ENCODE measurements at places on chromosomes 12 and 14.

DNA sequence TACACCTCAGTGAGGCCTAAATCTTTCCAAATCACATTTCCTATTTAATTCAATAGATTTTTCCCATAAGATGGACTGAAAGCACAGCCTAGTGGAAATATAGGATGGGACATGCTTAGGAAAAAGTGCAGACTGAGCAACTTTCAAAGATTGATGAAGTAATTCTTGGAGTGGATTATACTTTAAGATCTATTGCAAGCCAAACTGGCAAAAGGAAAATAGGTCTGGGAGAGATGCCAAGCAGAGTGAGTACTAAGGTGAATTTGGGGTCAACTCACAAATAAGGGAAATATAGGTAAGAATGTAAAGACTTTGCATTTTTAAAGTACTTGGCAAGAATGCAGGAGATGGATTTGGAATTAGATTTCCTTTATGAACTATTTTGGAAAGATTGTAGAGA is 170.2 kb upstream of the FOXG1 start:
- peak; percentile 63 for DNase-seq

DNA sequence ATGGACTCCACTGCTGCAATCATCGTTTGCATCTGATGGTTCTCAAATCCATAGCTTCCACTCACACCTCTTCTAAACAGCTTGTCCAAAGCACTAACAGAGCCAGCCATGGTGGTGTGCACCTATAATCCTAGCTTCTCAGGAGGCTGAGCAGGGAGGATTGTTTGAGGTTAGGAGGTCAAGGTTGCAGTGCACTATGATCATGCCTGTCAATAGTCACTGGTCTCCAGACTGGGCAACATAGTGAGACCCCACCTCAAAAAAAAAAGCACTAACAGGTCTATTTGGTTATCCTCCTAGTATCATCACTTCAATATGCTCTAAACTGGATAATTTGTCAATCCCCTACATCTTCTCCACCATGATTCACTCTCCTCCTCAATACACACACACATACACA is 63.2 kb downstream of the TTC9 start:
- DNase-seq = no peak

DNA sequence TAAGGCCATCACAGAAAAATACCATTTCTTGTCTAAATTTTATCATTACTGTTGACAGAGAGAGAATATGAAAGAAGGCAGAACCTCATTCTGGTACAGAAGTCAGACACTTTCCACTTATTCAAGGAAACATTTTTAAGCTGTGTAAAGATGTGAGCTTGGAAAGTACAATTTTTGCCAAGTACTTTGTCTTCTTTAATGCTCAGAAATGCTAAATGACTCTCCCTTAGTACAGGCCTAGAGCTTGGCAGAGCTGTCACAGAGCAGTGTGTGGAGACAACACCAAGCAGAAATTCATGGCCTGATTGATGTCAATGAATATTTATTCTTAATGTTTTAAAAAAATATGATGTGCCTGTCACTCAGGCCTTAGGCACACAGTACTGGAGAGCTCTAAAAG is 20.7 kb downstream of the NT5DC3 start:
- DNase-seq = no peak

DNA sequence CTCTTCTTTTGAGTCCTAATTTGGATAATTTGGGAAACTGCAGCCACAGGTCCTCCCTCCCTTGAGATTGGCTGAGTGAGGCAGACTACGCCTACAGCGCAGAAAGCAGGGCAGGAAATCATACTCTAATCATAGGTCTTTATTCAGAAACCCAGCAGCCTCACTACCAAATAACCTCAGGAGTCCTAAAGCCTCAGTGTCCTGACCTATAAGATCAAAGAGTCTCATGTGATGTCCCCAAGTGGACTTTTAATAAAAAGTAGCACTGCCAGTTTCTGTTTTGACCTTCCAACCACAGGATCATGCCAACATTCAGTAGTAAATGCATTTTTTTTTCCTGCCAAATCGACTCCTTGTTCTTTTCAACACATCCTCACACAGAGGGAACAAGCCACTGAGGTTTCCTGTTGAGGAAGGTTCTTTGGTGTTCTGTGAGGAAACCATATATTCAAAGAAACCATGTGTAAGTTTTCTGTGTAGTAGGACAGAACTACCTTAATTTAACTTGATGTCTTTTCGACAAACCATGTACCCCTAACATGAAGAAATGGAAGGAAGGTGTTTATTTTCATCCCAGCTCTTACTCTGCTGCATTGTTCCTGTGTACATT is 72.2 kb downstream of the VCPKMT start:
- no peak for DNase-seq

- DNase-seq = no peak
Measured at GRCh38 chr14:100120522-100121269, 38.7 kb downstream of the DEGS2 start.

- DNase-seq = no peak
Measured at GRCh38 chr14:77212943-77213678, 31.5 kb downstream of the TMEM63C start.

- peak; percentile 63 for DNase-seq
Measured at GRCh38 chr12:71045781-71046180, 112.0 kb downstream of the TSPAN8 start.

- no peak for DNase-seq
Measured at GRCh38 chr14:95117937-95118721, 39.2 kb downstream of the DICER1 start.

- DNase-seq = no peak
Measured at GRCh38 chr14:53183056-53183455, 29.9 kb upstream of the DDHD1 start.

- no peak for DNase-seq
Measured at GRCh38 chr12:27551172-27551840, 27.3 kb downstream of the PPFIBP1 start.

GRCh38 chr14:52547526-52547925 is 4.8 kb downstream of the TXNDC16 start:
- no peak for DNase-seq

GRCh38 chr14:68518166-68518565 is 274.7 kb downstream of the ZFP36L1 start:
- DNase-seq = no peak

DNA sequence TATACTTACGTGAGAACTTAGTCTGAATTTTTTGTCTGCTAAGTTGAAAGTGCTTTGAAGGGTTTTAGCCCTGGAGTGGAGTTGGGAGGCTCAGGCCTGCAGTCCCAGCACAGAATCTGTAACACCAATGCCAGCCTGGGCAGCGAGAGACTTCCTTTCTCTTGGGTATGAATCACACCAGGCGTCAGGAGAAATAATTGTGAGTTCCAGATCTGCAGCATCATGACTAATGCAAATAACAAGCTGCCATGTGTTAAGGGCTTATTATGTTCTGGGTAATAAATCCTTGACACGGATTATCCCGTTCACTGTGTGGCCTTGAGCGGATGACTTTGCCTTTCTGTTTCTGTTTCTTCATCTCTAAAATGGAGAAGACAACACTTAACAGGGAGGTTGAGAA is 70.6 kb downstream of the B4GALNT3 start:
- peak; percentile 32 for DNase-seq

- no peak for DNase-seq
Measured at GRCh38 chr14:44448951-44449358, 58.1 kb downstream of the FSCB start.

- DNase-seq = no peak
Measured at GRCh38 chr12:56304872-56305590, 4.9 kb upstream of the CS start.

DNA sequence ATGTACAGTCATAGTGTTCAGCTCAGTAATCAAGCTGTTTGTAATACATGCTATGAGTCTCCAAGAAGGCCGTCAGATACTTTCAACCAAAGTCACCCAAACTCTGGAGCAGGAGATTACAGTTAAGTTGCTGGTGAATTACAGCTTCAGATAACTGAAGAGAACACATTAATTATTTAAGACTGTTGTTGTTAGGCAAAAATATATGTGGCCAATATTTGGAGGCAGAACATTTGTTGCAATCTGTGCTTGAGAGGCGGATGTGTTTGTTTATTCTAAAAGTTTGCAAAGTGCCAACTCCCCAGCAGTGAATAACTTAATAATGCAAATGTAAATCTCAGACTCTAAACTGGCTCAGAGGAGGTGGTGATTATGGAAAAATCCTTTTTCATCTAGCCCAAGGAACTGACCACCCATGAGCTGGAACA is 300.7 kb upstream of the TBX3 start:
- no peak for DNase-seq

- no peak for DNase-seq
Measured at GRCh38 chr14:57712102-57712501, 153.8 kb downstream of the SLC35F4 start.

GRCh38 chr12:130573235-130573634 is 142.9 kb downstream of the RIMBP2 start:
- DNase-seq = no peak

DNA sequence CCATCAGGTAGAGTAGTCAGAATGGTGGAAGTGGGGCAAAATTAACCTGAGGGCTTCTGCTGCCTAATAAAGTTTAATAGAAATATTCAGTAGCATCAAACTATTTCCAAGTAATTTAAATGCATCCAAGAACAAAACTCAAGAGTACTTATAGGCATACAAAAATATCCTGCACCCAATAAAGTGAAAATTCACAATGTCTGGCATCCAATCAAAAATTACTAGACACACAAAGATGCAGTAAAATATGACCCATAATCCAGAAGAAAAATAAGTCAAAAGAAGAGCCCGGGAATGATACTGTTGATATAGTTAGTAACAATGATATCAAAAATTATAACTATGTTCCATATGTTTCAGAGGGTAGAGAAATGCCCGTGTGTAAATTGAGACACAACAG is 95.3 kb downstream of the TMEM117 start:
- DNase-seq = no peak

DNA sequence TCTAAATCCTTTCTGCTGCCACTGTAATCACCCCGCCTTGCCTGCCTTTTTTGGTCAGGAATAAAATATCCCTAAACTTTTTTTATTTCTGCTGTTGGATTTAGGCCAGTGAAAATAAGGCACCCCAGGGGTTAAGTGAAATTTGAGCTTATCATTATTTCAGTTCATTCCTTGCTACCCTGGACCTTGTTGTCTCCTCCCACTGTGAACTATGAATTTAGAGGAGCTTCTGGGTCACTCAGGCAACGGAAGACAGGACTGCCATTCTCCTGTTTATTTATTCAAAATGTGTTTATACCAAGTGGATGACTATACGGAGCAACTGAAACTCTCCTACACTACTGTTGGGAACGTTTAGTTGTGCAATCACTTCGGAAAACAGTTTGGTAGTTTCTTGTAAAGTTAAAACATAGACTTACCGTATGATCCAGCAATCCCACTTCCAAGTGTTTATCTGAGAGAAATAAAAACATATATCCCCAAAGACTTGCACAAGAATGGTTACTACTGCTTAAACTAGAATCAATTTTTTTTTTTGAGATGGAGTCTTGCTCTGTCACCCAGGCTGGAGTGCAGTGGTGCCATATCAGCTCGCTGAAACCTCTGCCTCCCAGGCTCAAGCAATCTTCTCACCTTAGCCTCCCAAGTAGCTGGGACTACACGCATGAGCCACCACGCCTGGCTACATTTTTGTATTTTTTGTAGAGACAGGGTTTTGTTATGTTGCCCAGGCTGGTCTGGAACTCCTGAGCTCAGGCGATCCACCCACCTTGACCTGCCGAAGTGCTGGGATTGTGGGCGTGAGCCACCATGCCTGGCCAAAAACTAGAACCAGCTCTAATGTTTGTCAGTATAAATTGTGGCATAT is 2.3 kb upstream of the TRAFD1 start:
- DNase-seq = no peak

DNA sequence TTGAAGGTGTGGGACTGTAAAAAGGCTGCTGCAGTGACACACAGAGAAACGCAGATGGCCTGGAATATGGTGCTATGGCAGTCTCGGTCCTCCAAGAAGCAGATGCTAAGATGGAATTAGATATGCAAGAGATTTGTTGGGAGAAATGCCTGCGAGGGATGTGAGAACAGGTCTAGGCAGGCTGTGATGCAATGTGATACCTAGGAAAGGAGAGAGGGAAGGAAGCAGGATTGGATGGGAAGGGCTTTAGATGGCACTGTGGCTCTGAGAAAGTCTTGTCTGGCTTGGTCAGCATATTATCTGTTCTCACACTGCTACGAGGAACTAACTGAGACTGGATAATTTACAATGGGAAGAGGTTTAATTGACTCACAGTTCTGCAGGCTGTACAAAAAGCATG is 374.4 kb downstream of the BCAT1 start:
- no peak for DNase-seq

- DNase-seq = no peak
Measured at GRCh38 chr14:101351146-101351545, 210.1 kb upstream of the DIO3 start.

GRCh38 chr14:55383541-55384140 is 28.0 kb downstream of the ATG14 start:
- DNase-seq = no peak

- DNase-seq = no peak
Measured at GRCh38 chr12:52899338-52900035, 5.4 kb downstream of the KRT8 start.

DNA sequence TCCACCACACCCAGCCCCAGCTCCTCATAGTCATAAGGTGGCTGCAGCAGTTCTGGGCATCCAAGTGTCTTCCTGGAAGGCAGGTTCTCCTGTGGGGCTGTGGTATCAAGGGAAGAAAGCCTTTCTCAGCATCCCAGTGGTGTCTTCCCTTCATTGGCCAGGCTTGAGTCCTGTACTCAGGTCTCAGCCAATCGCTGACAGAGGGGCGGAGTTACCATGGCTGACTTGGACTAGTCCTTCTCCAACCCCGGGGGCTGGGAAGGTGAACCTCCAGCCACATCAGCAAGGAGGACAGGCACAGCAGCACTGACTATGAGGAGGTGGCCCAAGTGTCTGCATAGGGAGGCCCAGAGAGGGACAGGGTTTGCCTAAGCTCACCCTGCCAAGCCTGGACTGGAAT is 64.0 kb upstream of the SLC24A4 start:
- no peak for DNase-seq

- DNase-seq = no peak
Measured at GRCh38 chr12:119012179-119012578, 30.8 kb downstream of the SRRM4 start.

- DNase-seq = no peak
Measured at GRCh38 chr14:58467575-58467974, 40.1 kb downstream of the KIAA0586 start.

GRCh38 chr12:94074980-94075629 is 73.3 kb upstream of the PLXNC1 start:
- peak; percentile 85 for DNase-seq

DNA sequence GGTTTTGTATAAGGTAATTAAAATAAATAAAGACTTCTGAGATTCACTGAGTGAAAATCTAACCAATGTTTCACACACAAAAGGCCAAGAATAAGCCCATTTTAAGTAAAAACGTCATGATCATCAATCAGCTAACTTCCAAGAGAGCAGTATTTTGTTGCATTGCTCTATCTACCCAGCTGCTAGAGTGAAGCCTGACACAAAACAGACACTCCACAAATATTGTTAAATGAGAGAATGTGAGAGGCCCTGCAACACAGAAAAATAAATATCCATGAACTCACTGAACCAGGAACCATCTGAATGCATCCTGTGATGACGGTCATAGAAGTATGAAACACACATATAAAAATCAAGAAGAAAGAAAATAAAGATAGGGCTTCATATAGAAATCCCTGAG is 358.6 kb upstream of the TMTC1 start:
- no peak for DNase-seq

GRCh38 chr12:84920331-84920730 is 7.7 kb upstream of the SLC6A15 start:
- DNase-seq = no peak

GRCh38 chr12:51972849-51973273 is 21.4 kb downstream of the ACVR1B start:
- no peak for DNase-seq

GRCh38 chr12:76586764-76587395 is 27.3 kb upstream of the OSBPL8 start:
- DNase-seq = peak; percentile 28

- no peak for DNase-seq
Measured at GRCh38 chr14:24054324-24054641, 2.5 kb downstream of the CARMIL3 start.
